ENCODE measurements at places on chromosomes 11 and 22. TPM values are rescaled to one million over a fixed set of nuclear protein-coding genes. Genes with fewer than 3 reads are reported as not detected.

GRCh38 chr11:78465169-78465942 is 47.7 kb upstream of the GAB2 start:
- no peak for DNase-seq

GRCh38 chr22:38477585-38477984 is 9.7 kb downstream of the KDELR3 start:
- no peak for DNase-seq

DNA sequence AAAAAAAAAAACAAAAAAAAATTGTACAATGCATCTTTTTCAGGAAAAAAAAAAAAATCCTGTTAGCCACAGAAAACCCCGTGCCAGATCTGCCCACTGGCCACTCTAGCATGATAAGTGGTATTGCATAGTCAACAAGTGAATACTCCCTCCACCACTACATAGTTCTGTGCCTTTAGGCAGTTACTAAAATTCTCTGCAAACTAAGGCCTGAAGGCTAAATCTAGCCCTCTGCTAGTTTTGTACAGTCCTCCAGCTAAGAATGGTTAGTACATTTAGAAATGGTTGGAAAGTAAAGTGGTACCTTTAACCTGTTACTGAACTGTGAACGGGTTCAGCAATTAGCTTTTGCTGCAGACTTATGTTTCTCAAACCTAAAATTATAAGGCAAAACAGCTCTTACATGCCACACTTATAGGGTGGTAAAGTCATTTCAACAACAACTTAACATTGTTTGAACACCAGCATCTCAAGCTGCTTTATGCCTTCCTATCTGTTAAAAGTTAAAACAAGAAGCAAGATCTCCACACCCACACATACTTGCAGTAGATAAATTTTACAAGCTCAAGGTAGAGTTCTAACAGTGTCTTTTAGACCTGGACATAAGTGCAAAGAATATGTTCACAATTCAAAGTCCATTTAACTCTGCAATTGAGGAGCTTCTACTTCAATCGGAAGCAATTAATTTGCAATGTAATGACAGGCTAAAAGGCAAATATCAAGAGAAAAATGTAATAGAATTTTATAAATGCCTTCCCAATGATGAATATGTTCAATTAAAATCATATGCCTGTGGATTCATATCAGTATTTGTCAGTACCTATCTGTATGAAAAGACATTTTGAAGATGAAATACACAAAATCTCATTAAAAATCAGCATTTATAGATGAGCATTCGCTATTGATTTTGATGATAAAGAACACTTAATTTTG is 7.3 kb downstream of the C11orf71 start:
- no peak for DNase-seq

CTSW gene
- total RNA-seq = not detected

DNA sequence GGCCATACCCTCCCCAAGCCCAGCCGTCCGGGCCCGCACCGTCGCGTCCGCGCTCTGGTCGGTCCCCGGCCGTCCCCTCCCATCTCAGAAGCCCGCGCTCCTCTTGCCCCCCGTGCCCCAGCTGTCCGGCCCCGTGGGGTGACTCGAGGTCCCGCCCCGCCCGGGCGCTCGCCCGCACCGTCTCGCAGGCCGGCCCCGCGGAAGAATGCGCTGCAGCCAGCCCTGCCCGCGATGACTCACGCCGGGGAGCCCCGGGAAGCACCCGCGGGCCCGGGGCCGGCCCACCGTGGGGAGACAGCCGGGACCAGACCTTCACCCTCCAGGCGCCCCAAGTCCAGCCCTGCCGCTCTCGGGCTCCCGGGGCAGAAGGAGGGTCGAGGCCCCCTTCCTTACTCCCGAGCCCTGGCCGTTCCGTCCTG is 320 bp upstream of the PHLDA2 start:
- DNase-seq = peak; percentile 45

DNA sequence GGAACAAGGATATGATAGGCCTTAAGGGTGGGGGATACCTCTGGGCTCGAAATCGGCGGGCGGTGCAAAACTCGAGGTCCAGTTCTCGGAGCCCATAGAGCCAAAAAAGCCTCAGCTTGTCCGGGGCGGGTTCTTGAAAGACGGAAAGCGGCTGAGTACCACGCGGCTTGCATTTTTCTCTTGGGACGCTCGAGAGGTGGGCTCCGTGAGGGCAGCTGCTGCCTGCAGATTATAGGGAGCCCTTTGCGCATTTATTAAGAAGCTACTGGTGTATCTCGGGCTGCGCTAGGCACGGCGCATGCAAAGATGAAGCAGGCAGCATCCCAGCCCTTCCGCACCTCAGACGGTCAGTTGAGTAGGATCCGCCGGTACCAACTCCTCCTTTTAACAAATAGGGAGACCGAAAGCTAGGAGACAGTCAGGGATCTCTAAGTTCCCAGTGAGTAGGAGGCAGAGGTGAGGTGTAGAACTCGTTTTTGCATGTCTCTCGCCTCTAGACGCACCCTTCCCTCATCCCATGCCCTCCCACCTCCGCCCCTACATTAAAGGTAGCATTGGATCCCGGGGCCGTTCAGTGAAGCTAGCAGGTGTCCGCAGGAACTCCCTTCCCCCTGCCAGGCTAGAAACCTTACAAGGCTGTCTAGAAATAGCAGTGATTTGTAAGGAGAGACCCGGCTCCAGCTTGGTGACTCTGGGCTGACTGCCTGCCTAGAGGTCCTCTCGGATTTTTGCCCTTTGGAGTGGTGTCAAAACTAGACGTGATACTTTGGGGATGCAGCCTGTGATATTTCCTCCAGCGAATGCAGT is 768 bp downstream of the LDHA start:
- peak; percentile 25 for DNase-seq

- DNase-seq = no peak
Observed at GRCh38 chr22:46464701-46465344, 72.6 kb downstream of the CELSR1 start.

DNA sequence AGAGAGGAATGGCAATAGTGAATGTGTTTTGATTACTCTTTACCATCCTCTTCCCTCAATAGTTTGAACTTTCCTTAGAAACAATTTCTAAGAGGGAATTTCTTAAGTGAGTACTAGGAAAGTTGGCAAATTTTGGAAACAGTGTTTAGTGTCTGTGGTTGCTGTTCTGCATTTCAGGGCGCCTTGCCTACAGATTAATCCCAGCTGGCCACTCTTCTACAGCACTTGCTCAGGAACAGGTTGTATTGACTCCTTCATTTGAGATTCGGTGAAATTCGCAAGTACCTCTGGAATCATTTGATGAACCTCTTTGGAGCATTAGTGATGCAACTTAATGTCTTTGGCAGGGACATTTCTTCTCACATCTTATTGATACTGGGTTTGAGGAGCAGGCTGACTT is 28.3 kb downstream of the JAM3 start:
- DNase-seq = no peak

PTGDR2 gene
- total RNA-seq = 1.6 TPM

DNA sequence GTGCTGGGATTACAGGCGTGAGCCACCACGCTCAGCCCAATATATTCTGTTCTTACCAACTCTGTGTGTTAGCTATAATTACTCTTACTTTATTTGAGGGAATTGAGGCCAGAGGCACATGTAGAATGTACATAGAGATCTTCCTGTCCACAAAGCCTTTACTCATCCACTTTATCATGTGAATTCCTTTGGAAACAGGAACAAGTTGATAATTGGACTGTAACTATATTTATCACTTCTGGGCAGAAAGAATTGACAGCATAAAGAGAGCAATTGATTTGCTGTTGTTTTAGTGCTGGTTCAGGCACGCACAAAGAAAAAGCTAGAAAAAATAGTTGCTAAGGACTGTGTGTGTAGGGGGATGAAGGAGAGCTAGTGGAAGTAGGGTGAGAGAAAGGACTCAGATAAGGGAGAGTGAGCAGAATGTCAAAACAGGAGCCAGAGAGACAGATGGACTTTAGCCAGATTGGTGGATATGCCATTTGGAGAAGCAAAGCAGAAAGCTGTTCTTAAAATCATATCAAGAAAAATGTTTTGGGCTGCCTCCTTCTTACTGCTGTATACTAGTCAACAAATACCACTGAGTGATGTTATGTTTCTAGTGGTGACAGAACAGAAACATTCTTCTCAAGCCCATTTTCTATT is 929.8 kb upstream of the CNTN5 start:
- DNase-seq = no peak

CCDC116 gene
- not detected for total RNA-seq

- no peak for DNase-seq
Observed at GRCh38 chr22:25970374-25970911, 198.8 kb upstream of the SEZ6L start.

UBXN1 gene
- total RNA-seq = 84.8 TPM

CSNK1E gene
- 197 TPM for total RNA-seq

All from frontal cortex (tissue), 4 donors.